NCI-H1048 (cell line): ENCODE measurements at places on chromosomes 1 and 21.
A peak's percentile ranks its signal among the peaks of the same experiment; 100 is the strongest.

DNA sequence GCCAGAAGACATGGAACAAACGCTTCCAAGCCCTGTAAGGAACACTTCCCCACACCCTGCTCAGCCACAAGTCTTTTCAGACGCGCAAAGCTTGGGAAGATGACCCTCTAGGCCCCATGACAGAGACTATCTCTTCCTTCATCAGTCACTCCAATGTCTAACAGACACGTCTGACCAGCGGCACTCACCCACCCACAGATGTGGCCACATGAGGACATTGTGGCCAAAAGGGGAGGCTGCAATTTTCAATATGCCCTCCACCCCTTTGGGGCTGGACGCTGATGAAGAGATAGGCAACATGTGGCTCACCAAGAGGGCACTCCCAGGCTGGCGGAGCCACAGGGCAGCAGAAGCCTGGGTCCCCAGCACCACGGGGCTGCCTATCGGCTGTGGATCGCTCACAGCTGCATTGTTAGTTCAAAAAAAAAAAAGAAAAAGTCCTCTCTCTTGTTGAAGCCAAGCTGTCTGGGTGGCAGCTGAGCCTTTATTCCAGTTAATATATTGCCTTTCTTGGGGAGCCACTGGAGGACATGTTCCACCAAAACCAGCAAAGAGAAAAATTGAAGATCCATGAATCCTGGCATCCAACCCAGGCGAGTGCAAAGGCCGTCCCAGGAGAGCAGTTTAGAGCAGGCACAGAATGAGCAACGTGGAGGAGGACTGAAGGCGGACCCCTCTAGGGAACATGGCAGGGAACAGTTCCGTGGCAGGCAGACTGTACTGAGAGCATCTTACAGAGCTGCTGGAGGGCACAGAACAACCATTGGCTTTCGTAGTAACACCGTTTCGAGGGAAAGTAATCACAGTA lies 52.7 kb upstream of the GPR153 start:
- DNase-seq, result no peak

GRCh38 chr1:48245106-48245505 lies 22.6 kb downstream of the SLC5A9 start:
- DNase-seq, result no peak

GRCh38 chr1:25100151-25100833 lies 132.0 kb downstream of the SYF2 start:
- no peak for DNase-seq

- DNase-seq, result no peak
Measured at GRCh38 chr1:9649769-9650168, 1.8 kb upstream of the PIK3CD start.

DNA sequence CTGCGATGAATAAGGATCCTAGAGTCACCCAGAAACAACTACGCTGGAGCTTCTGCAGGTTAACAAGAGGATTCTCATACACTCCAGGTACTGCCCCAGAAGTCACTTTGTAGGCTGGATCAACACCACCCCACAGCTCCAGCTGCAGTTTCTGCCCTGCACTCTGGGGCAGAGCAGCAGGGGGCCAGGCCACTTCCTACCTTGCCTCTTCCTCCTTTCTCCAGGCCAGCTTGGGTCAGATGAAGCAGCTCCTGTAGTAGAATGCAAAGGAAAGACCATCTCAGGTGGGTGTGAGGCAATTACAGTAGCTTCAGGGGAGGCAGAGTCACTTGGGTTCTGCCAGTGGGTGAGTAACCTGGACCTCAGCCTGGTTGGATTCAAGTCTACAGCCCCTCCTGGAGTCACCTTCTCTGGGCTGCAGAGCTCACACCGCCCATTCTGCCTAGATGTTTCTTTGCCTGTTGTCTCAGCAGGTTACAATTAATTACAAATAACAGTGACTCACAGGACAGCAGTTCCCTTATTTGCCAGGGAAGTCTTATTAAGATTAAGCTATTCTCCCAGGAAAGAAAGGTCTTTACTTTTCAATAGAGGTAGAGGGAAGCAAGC lies 24.4 kb upstream of the BCAR3 start:
- DNase-seq, result no peak

DNA sequence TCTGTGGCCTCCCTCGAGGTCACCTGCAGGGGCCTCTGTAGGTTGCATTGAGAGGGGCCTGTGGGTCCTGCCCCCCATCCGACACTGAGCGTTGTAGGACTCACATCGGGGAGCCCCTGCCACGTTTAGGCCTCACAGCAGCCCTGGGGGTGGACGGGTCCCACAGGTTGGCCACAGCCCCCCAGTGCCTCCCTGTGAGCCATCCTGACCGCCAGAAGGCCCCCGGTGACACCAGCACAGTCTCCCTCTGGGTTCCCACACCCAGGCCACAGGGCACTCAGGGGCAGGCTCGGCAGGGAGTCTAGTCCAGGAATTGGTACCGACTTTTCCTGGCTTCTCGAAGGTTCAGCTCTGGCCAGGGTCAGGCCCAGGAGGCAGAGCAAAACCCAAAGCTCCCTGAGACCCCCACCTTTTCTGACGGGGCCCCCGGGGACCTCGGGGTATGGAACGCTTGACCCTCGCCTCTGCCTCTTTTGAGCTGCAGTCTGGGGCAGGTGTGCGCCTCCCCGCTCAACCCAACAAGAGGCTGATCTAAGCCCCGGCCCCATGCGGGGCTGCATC lies 13.9 kb upstream of the POFUT2 start:
- DNase-seq, result no peak

GRCh38 chr1:88985032-88985431 lies 7.4 kb downstream of the KYAT3 start:
- peak; percentile 74 for DNase-seq

DNA sequence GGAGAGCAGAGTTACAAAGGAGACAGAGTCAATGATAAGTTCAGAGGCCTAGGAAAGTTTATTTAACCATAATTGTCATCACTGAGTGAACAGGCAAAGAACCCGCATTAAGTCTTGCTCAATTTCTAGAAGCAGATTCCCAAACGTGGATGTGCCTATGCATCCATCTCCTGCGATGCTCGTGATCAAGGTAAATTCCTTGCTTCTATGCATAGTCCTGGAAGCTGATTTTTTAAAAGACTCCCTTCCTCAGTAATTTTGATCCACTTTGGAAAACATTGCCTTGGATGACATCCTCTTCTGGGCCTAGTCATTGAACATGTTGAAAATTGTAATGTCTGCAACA lies 116.4 kb downstream of the TNFSF18 start:
- DNase-seq, result no peak

DNA sequence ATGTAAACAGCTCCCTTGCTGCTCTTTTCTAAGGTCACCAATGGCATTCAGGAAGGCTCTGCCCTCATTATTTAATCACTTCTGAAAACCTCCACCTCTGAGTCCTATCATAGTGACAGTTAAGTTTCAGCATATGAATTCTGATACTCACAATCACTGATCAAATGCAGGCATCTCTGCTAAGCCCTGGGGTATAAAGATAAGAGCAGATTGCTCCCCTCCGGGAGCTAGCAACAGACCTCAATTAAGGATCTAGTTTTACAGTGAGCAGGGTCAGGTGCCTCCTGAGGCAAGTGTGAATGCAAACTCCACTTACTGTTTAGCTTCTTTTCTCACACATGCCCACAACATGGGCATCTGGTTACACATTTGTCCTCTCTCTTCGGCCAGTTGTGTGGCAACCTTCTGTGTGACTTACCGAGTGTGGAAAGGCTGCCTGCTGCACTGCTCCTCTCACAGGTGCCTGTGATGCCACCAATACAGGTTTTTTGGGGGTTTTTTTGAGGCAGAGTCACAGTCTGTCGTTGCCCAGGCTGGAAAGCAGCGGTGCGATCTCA lies 15.0 kb downstream of the IL10RB start:
- DNase-seq, result no peak

DNA sequence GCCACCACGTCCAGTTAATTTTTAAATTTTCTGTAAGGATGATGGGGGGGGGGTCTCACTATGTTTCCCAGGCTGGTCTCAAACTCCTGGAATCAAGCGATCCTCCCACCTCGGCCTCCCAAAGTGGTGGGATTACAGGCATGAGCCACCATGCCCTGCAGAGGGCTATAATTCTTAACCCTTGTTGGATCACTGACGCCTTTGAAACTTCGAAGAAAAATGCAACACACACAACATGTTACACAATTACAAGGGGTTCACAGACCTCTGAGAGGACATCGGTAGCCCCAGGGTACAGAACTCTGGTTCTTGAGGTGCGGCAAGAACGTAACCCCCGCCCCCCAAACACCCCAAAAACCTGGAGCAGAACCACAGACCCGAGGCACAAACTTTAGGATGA lies 8.4 kb upstream of the LUZP1 start:
- no peak for DNase-seq

GRCh38 chr1:182845379-182845778 lies 6.2 kb downstream of the DHX9 start:
- no peak for DNase-seq

DNA sequence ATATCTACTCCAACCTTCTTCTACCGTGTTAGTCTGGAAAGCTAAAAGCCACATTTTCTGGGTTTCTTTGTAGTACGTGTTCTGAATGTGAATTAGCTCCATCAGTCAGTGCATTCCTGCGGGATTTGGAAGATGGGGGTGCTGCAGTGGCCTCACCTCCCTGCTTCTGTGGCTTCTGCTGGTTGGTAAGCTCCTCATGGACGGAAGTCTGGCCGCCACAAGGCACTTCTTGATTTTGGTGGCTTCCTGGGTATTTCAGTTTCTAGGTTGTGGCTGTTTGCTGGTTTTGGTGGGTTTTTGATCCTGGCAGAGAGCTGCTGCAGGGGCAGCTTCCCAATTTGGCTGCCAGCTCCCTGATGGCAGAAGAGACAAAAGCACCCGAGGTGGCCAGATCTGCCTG lies 20.9 kb upstream of the TACSTD2 start:
- DNase-seq, result no peak
